H7 (cell line): ENCODE measurements at places on chromosomes 7 and 10.
A peak's percentile ranks its signal among the peaks of the same experiment; 100 is the strongest.

DNA sequence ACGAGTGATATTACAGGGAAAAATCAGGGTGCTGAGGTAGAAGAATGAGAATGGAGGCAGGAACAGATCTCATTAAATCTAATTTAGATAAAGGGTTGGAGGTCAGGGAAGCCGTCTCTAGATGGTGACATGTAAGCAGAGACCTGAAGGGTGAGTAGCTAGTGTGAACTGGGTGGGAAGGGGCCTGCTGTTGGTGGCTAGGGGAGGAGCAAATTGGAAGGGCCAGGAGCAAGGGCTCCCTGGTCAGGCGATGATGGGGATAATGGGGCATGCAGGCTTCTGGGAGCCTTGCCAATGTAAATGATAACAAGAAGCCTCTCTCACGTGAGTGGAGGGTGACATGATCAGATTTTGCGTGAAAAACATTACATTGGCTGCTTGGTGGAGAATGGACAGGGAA lies 76.3 kb downstream of the WDFY4 start:
- no peak for DNase-seq

- DNase-seq, result no peak
Measured at GRCh38 chr7:4745971-4746919, 29.2 kb upstream of the AP5Z1 start.

DNA sequence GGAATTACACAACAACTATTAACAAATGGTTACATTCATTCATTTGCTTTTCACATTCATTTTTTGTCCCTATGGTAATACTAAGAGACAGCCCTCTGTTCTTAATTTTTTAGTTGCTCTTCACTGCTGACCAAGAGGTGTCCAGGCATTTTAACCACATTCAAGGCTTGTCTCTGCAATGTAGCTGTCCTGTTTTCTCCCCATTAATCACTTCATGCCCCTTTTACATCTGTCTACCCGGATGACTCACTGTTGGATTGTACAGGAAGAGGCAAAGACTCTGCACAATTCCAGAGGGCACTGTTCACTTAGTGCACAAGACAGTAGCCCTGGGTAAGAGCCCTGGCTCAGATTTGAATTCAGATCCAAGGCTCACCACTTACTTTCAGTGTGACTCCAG lies 168.5 kb downstream of the NOC3L start:
- DNase-seq, result no peak

GRCh38 chr10:16271571-16271970 lies 165.2 kb upstream of the PTER start:
- no peak for DNase-seq

- no peak for DNase-seq
Measured at GRCh38 chr10:101380353-101381017, 26.5 kb downstream of the BTRC start.

DNA sequence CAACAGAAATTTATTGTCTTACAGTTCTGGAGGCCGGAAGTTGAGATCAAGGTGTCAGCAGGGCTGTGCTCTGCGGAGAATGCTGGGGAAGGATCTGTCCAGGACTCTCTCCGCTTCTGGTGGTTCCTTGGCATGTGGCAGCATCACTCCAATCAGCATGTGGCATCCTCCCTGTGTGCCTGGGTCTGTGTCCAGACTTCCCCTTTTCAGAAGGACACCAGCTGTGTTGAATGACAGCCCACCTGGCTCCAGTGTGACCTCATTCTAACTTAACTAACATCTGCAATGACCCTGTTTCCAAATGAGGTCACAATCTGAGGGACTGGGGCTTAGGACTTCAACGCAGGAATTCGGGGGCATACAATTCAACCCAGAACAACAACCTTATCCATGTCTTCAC lies 141.9 kb downstream of the BMS1 start:
- DNase-seq, result no peak

DNA sequence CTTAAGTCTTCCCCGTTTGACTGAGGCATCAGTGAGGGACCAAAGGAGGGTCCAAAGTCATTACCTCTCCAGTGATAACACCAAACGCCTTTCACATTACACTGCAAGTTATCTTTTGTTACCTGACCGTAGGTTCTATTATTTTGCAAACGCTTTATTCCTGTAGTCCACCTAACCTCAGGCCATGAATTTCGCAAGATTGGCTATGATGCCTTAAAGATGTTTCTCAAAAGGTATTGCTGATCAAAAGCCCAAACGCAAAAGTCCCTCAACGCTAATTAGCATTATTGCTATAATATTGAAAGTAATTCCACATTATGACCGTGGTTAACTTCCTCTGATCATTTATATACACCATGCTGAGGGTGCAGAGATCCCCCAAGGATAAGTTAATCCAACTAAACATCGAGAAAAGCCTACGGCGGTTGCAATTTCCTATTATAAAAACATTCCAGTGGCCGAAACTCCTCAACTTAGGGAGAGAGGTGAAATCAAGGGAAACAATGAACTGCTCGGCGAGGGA lies 649 bp downstream of the DNA2 start:
- DNase-seq, result peak; percentile 38

- DNase-seq, result no peak
Measured at GRCh38 chr7:19663816-19664462, 44.9 kb downstream of the POLR1F start.

GRCh38 chr7:111475959-111476358 lies 86.3 kb downstream of the IMMP2L start:
- no peak for DNase-seq

DNA sequence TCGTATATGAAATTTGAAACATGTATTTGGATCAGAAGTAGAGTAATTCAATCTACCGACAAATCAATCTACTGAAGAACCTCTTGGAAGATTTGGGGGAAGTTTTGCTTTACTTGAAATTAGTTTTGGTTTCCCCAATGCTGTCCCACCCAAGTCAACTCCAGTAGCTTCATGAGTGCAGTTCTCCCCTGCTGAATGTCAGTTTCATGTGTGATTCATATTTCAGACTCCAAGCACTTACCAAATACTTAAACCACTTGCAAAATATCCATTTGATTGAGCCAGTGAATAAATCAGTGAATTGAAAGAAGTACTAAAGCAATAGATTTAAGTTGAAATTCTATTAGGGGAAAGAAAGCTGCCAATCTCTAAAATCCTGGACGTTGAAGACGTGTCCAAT lies 9.3 kb downstream of the CALML5 start:
- DNase-seq, result no peak

DNA sequence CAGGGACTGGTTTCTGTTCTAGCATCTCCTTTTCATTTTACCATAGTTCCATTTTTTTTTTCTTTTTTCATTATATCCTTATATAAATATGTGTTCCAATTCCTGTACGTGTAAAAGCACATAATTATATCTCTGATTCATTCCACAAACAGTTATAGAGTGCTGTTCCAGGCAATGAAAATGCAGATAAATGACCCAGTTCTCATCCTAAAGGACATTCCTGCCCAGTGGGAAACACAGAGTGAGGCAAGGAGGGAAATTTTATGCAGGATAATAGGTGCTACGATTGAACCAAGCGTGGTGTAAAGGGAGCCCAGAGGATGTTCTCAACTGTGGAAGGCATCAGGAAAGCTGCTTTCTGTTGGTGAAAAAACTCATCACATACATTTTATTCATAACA lies 408.1 kb downstream of the GATA3 start:
- no peak for DNase-seq

DNA sequence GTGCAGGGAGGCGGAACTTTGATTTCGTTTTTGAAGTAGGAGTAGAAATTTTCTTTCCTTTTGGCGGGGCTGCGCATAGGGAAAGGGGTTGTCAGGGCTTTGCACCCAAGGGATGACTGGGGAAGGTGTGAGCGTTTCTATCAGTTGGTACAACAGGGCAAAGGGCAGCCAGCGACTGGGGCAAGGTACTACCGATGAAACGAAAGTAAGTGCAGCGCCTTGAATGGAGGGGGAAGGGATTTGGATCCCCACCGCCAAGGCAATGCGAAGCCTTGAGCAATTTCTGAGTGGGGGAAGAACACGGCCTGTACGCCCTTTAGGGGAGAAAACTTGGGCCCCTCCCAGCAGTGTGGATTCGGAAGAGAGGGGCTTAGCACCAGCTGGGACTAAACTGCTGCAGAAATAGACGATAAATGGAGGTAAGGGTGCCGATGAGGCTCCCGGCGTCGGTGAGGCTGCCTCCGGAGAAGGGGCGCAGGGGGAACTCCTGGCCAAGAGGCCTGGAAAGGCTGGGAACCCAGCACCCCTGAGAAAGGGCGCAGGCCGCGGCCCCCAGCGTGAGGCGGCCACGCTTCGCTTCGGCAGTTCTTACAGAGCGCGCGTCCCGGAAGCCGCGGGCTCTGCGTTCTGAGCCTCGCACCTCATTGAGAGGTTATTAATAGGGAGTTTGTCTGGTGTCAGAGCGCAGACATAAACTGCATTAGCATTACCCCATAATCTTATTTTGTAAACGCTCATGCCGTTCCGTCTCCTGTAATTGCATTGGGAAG lies 10.0 kb upstream of the TLX1 start:
- DNase-seq, result peak; percentile 68

GRCh38 chr10:128859738-128860386 lies 607.2 kb upstream of the MGMT start:
- DNase-seq, result peak; percentile 62

DNA sequence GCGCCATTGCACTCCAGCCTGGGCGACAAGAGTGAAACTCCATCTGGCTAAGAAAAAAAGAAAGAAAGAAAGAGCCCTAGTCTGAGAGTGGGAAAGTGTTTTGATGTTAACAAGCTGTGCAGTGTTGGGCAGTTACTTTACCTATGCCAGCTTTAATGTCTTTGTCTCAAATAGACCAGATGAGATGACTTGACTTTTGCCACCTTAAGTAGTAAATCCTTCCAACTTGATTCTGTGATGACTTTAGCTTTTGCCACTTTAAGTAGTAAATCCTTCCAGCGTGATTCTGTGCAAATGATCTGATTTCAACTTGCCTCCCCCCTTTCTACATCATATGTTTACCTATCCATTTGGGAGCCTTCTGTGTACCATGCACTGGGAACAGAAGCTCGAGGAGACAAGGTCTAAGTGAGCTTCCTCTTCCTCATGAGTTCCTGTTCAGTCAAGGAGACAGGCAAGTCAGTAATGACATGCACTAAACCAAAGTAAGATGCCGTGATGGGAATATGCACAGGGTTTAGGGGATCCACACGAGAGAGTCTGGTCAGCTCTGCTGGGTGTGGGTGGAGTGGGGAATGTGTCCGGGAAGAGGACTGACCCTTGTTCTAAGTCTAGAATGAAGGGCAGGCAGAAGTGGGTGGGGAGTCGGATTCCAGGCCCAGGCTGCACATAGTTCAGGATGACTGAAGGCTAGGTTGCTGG lies 17.2 kb downstream of the INPP5F start:
- no peak for DNase-seq

- no peak for DNase-seq
Measured at GRCh38 chr7:70838292-70838907, 293.5 kb upstream of the GALNT17 start.

- no peak for DNase-seq
Measured at GRCh38 chr7:130481898-130482297, 10.0 kb upstream of the MEST start.
